NCI-H524 treated with DMSO at 0.1 percent for 48 hours (cell line): ENCODE measurements at places on chromosomes 7 and 10.

GRCh38 chr7:26592011-26592410, 272.4 kb downstream of the SKAP2 start:
- DNase-seq: no peak

- DNase-seq: no peak
Observed at GRCh38 chr7:54843841-54844355, 84.9 kb upstream of the SEC61G start.

- no peak for DNase-seq
Observed at GRCh38 chr10:44102726-44103255, 282.1 kb downstream of the CXCL12 start.

- DNase-seq: peak; percentile 4
Observed at GRCh38 chr7:128974241-128974934, 36.7 kb downstream of the IRF5 start.

DNA sequence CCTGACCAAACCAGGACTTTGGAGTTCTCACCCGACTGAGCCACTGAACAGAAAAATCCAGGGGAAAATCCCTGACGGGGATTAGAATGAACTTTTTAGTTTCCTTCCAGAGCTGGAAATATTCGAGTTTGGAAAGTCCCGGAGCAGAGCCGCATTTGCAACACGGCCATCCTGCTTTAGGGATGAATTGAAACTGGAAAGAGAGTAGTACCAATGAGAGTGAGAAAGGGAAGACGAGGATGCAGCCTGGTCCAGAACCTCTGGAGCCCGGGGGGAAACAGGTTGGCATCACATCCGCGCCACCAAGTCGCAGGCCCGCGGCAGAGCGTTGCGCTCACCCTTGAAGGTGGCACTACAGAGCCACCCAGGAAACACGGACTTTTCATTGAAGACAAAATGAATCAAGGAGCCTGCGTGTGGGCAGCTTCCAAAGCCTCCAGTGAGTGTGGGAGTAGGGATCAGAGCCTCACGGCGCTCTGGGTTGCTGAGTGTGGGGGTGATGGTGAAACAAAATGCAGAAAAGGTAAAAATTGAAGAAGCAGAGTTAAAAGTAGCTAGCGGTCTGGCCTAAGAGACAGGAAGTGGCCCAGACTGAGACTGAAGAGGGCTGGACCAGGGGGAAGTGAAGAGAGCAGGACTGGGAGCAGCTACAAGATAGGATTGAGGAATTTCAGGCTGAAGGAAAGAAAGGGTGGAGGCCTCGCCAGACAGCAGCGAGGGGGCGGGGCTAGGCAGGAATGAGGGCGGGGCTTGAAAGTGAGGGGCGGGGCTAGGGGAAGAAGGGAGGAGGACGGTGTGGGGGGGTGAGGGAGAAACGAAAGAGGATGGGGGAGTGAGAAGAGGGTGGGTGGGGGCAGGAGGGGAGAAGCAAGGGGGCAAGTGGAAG, 1.8 kb downstream of the SMURF1 start:
- no peak for DNase-seq

DNA sequence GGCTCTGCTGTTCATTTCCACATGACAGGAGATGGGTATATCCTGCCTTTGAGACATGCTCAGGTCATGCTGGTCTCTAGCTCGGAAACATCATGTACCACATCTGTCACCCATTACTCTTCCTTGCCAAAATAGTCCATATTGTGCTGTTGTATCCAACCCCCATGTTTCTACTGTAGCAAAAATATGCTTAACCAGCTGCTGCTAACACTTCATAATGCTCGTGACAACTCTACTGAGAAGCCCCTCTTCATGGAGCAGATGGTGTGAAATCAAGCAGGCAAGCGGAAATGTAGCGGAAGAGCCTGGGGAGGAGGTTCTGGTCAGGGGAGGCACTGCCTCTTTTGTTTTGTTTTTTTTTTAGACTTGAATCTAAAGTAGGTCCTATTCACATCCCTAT, 82.9 kb downstream of the NPY start:
- peak; percentile 98 for DNase-seq

- peak; percentile 27 for DNase-seq
Observed at GRCh38 chr7:127447326-127447945, 54.9 kb upstream of the ZNF800 start.

GRCh38 chr10:3919709-3920308, 134.8 kb upstream of the KLF6 start:
- DNase-seq: no peak

GRCh38 chr10:43120929-43121314, 17.3 kb upstream of the CSGALNACT2 start:
- DNase-seq: no peak

- no peak for DNase-seq
Observed at GRCh38 chr10:58335306-58336005, 650 bp downstream of the UBE2D1 start.

- no peak for DNase-seq
Observed at GRCh38 chr7:7639847-7640220, 718 bp upstream of the UMAD1 start.

- no peak for DNase-seq
Observed at GRCh38 chr10:119395280-119396007, 147.1 kb downstream of the RGS10 start.

GRCh38 chr10:80281292-80281691, 8.2 kb downstream of the MAT1A start:
- DNase-seq: no peak

DNA sequence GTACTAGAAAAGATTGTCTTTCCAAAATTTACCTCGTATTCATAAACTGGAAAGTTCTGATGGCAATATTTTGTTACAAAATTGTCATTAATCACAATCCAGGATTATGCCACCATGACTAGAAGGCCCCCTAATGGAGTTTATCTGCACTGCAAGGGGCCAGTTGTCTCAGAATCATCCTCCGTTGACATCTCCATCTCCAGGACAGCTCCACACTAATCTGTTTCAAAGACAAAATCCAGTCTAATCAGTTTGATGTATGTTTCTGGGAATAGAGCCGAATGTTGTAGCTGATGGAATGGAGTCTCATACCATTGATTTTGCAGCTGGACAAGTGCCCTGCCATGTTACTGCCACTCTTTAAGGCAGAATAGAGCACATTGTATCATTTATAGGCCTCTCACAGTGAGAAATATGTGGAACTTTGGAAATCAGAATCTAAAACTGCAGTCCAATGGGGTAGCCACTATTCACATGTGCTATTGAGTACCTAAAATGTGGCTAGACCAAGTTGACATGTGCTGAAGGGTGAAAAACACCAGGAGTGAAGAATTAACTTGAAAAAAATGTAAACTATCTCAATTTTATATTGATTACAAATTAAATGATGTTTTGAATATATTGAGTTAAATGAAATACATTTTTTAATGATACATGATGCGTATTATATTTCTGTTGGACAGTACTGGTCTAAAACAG, 38.3 kb upstream of the TOMM7 start:
- DNase-seq: no peak

- no peak for DNase-seq
Observed at GRCh38 chr7:33776788-33777187, 128.6 kb upstream of the BMPER start.

DNA sequence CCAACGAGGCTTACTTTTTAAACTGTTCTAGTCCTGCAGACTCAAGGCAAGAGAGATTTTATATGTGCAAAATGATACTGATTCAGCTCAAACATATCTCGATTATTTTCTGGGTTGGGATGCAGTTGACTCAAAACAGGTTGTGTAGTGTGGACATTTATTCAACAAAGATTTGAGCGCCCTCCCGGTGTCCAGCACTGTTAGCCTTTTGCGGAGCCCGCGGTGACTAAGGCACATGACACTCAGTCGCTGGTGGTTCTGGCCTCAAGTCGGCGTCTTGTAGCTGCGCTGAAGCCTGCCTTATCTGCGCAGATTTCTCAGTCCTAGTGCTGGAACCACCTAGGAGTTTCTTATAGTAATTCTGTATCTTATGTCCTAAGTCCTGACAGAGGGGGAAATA, 938 bp upstream of the CADPS2 start:
- DNase-seq: no peak

- DNase-seq: no peak
Observed at GRCh38 chr7:24968165-24968564, 11.8 kb downstream of the OSBPL3 start.

- peak; percentile 58 for DNase-seq
Observed at GRCh38 chr7:50562136-50562535, 3.1 kb downstream of the DDC start.

DNA sequence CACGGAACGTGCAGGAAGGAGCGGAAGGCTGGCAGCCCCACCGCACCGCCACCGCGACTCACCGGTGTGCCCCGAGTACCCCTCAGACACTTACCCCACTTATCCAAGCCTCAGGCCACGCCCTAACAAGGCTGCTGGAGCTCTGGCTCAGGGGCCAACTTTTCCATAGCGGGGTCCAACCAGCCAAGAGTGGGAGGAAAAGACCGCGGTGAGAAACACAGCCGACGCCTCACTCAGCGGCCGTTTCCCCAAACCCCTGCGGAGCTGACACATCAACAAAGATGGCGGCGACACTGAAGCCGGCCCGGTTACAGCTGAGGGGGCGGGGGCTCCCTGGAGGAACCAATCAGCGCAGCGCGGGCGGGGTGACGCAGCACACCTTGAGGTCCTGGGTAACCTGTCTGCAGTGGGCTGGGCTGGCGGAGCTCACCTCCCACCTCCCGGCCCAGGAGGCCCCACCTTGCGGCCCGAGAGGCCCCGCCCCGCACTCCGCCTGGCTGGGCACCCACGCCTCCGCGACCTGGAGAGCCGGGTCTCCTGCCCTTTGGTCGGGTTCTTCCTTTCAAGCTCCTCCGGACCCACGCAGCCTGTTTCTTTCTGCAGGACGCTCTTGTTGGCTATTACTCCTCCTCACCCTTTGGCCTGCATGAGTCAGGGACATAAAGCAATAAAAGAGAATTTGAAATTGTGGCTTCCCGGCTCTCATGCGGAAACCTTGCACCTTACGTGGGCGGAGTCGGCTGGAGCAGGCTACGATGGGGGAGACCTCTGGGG, at the start of gene CCDC186:
TSS of gene CCDC186 (minus strand) at position 283 of the 774 bp plus-strand sequence. CDS start 10,935 bp downstream, outside the sequence.
- no peak for DNase-seq
